Stimulated activated CD8-positive, alpha-beta memory T cell treated with anti-CD3 and anti-CD28 coated beads, Interleukin-7, amount 100 ng/mL, for 1 hour (primary cell): ENCODE measurements at places on chromosomes 2 and 18.

GRCh38 chr2:156590085-156590739, 154.0 kb downstream of the GPD2 start:
- DNase-seq = no peak

DNA sequence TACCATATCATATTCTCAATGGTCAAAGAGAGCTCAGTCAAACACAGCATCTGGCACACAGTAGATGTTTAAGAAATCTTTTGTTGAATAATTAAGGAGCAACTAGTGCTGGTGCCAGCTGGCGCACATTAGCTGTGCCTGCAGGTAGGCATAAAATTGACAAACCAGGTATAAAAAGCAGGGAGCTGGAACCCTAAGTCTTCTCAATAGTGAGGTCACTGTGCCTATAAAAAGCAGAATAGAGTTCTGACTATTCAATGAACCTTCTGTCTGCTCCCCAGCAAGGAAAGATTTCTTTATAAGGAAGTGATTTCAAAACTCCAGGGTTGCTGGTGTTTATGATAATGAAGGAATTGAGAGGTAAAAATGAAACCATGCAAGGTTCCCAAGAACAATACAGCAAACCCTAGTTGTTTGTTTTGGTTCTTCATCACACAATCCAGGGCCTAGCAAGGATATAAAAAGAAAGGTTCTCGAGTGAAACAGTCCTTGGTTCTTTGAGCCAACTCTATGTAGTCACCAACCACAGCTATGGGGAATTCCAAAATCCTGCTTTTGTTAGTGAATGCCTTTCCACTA, 76.1 kb downstream of the THADA start:
- no peak for DNase-seq

DNA sequence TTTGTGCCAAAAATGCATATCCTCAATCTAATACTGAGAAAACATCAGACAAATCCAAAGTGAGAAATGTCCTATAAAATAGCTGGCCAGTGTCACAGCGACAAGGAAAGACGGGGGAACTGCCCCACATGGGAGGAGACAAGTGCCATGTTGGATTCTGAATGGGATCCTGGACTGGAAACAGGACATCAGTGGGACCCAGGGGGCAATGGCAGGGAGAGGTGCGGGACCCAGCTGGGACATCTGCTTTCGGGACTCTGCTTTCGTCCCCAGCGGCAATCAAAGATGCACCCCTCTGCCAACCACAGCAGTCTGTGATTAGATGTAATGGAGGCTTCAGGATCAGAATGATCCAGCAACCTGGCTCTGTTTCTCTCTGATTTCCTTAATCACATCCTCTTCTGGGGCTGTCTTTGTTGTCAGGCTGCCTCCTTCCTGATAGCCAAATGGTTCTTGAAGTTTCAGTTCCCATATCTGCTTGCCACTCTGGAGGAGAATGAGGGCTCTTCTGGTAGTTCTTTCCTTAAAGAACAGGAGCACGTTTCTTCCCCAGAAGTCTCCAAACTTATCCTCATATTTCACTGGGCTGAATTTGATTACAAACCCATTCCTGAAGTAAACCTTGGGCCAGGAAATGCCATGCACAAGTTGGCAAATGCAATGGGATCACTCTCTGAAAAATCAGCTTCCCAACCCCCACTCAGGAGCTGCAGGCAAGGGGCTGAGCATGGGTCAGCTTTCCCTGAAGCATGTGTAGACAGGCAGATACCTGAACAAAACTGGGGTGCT, 13.6 kb upstream of the PROC start:
- no peak for DNase-seq

DNA sequence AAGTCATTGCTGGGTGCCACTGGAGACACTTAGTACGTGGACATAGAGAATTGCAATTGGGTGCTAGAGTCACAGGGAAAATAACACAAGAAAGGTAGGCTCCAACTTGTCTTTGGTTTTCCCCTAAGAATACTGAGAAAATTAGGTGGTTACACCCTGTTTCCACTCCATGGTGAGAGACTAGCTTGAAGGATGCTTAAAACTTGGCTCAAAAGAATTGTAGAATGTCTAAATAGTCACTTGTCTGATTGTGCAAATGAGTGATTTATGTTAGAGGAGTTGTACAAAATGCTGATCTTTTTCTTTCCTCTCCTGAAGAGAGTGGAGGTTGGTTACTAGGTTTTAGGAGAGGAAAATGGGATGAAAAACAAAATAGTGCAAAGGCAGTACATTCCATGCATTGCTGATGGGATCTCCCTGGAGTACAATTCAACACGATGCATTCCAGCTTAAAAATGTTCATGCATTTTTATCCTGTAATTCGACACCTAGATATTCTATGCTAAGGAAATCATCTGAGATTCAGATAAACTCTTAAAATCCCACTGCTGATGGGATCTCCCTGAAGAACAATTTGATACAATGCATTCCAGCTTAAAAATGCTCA, 2.2 kb upstream of the SERPINB12 start:
- no peak for DNase-seq
